ENCODE measurements at places on chromosomes 4 and X. TPM values are rescaled to one million over a fixed set of nuclear protein-coding genes. Genes with fewer than 3 reads are reported as not detected.

GRCh38 chr4:168612450-168613135, 115.7 kb downstream of the PALLD start:
- DNase-seq: no peak

Gene GC
- 0.29 TPM for polyA plus RNA-seq

- no peak for DNase-seq
These were observed 44.3 kb downstream of the NELFA start for GRCh38 chr4:1964443-1964842.

GRCh38 chrX:64975491-64975890, 759 bp downstream of the ZC4H2 start:
- no peak for DNase-seq

DNA sequence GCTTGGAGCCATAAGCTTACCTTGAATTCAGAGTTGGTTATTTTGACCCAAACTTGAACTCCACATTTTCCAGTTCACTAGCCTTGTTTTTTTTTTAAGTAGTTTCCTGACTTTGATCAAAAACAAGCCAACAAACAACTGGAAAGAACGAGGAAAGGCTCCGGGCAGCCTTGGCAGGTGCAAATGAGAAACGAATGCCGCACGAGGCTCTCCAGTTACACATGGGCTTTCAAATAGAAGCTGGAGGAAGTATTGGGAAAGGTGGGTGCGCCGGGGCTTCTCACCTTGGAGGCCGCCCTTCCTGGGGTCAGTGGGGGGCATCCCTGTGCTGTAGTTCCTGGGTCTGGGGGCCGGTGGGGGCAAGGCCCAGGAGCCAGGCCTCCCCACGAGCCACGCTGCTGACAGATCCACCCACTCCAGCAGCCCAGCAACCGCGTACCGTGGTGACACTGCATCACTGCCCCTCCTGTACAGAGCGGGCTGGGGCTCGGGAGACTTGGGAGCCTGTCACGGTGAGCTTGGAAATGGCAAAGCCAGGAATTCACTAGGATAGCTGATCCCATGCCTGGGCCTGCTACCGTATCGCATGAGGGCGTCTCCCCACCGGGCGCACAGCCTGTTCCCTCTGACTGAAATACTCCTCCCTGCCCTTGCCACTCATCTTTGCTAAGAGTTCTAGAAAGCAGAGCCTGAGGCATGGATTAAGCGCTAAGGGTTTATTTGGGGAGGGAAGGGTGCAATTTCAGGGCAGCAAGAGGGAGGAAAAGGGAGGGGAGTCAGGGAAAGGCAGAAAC, 50.9 kb upstream of the ADRA2C start:
- DNase-seq: no peak

GRCh38 chr4:186699298-186699697, 24.4 kb downstream of the FAT1 start:
- DNase-seq: no peak

Gene NELFA
- 27.3 TPM for polyA plus RNA-seq

DNA sequence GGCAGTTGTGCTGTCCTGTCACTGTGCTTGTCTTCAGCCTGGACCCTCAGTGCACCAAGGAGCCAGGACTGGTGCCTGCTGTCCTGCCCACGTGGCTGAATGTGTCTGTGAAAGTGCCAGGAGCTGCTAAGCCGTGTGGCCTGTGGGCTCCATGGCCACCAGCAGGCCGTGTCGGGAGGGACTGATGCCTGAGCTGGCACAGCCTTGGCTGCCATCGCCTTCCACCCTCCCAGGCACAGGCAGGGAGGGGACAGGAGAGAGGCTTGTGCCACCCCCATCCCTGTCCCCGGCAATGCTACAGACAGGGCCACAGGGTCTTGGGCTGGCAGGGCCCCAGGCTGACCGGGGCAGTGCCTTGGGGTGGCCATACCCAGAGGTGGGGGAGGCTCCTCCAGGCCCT, 24.8 kb downstream of the DOK7 start:
- no peak for DNase-seq

DNA sequence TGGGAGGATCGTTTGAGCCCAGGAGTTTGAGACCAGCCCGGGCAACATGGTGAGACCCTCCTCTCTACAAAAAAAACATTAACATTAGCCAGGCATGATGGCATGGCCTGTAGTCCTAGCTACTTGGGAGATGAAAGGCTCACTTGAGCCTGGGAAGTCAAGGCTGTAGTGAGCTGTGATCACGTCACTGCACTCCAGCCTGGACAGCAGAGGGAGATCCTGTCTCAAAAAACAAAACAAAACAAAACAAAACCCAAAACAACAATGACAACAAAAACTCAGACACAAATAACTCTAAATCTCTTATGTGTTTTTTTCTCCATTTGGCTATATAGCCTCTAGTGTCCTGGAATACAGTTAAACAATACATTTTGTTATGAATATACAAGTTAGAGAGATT, 127.3 kb upstream of the STK26 start:
- no peak for DNase-seq

DNA sequence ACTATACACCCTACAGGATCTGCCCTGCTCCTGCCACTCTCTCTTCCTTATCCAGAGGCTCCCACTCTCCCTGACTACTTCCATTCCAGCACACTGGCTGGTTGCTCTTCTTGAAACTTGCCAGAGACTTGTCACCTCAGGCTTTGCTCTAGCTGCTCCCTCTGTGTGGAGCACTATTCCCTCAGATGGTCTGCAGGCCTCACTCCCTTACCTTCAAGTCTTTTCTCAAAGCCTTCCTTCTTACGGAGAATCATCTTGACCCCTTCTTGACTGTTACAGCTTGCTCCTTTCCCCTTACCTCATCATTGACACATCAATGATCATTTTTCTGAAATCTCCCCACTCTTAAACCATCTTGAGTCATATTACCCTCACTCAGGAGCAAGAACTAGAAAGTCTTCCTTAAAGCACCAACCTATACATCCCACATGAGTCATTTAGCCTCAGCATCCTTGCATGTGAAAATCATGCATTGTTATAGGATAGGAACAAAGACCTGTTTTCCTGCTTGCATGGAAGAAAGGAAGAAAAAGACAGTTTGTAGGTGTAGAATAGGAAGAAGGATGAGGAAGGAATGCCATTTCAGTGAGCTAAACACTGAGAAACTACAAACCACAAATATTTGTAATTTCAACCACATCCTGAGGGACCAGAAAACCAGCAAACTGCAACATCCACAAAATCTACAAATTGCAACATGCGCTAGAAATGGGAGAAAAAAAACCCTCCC, 55.7 kb downstream of the ANTXR2 start:
- DNase-seq: no peak

Gene ENAM
- 4.0 TPM for polyA plus RNA-seq

Gene DKC1
- polyA plus RNA-seq: 69.4 TPM

DNA sequence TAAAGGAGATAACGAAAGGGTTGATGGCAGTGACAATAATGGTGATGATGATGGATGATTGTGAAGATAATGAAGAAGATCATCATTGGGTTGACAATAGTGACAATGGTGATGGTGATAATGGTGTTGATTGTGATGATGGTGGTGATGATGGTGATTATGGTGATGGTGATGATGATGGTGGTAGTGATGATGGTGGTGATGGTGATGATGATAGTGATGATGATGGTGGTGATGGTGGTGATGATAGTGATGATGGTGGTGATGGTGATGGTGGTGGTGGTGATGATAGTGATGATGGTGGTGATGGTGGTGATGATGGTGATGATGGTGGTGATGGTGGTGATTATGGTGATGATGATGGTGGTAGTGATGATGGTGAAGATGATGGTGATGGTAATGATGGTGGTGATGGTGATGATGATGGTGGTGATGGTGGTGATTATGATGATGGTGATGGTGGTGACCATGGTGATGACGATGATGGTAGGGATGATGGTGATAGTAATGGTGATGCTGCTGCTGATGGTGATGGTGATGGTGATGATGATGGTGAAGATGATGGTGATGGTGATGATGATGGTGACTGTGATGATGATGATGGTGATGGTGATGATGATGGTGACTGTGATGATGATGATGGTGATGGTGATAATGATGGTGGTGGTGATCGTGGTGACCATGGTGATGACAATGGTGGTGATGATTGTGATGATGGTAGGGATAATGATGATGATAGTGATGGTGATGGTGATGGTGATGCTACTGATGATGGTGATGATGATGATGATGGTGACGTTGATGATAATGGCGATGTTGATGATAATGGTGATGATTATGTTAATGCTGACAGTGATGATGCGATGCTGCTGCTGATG, 61.6 kb upstream of the NKX1-1 start:
- no peak for DNase-seq

GRCh38 chrX:30680618-30681017, 27.4 kb downstream of the GK start:
- no peak for DNase-seq

Gene TEX13B
- polyA plus RNA-seq: not detected

- no peak for DNase-seq
These were observed 19.8 kb upstream of the TMLHE start for GRCh38 chrX:155632431-155633100.

- no peak for DNase-seq
These were observed 2164.0 kb downstream of the PCDH7 start for GRCh38 chr4:32884198-32884597.

Gene SCRG1
- polyA plus RNA-seq: 0.33 TPM

DNA sequence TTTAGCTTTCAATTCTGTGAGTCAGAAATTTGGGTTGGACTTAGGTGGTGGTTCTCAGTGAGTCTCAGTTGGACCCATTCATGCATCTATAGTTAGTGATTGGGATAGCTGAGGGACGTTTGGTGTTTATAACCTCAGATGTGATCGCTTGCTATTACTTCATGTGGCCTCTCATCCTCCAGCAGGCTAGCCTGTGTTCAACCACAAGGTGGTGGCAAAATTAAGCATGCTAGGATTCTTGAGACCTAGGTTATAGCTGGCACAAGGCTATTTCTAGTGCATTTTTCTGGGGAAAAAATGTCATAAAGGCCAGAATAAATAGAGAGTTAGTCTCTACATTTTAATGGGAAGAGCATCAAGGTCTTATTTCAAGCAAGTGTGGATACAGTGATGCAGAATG, 10.9 kb upstream of the GRPR start:
- DNase-seq: no peak

Gene RBM46
- not detected for polyA plus RNA-seq

DNA sequence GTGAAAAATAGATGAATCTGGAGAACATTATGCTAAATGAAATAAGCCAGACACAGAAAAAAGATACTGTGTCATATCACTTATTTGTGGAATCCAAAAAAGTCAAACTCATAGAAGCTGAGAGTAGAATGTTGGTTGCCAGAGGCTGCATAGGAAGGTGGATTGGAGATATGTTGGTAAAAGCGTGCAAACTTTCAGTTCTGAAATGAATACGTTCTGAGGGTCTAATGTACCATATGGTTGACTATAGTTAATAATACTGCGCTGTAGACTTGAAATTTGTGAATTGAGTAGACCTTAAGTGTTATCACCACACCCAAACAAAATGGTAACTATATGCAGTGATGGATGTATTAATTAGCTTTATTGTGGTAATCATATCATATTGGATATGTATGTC, 45.0 kb upstream of the UPRT start:
- no peak for DNase-seq

DNA sequence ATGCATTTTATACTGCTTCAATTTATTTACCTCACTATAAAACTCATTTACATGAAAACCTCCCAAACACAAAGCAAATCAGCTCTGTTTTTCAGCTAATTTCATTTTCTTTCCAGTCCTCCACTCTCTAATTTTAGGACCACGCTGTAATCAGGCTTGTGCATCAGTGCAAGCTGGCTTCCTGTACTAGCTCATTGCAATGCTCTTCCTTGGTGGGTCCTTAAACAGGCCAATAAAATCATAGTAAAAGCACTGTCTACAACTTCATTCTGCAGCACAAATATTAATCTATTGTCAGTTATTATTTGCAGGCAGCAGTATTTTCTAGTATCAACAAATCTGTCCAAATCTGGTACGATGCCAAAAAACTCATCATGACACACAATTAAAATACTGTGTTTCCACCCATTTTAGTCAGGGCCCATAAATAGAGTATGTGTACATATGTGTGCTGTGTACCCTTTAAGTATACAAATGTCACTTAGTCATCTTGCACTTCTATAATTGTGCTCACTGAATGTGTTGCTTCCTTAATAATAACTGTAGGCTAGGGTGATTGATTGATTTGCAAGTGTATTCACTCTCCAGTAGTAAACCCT, 178.2 kb upstream of the HCCS start:
- no peak for DNase-seq

GRCh38 chr4:930028-930551, 2.0 kb downstream of the GAK start:
- no peak for DNase-seq

GRCh38 chr4:188190461-188190860, 51.2 kb downstream of the TRIML1 start:
- DNase-seq: no peak

GRCh38 chr4:102400898-102401297, 55.6 kb upstream of the SLC39A8 start:
- DNase-seq: no peak

Gene SLC9A7
- polyA plus RNA-seq: 4.5 TPM

- DNase-seq: no peak
These were observed 12.0 kb downstream of the TMEM154 start for GRCh38 chr4:152667781-152668180.

Gene SH3RF1
- polyA plus RNA-seq: 27.7 TPM

GRCh38 chrX:122863067-122863466, 321.0 kb upstream of the GRIA3 start:
- no peak for DNase-seq

Gene TEX11
- polyA plus RNA-seq: 0.20 TPM

GRCh38 chr4:139746431-139747171, 81.0 kb downstream of the MGST2 start:
- DNase-seq: no peak

GRCh38 chrX:17266136-17266535, 108.9 kb upstream of the NHS start:
- DNase-seq: no peak

Gene SLC38A5
- polyA plus RNA-seq: 5.8 TPM

GRCh38 chrX:21972721-21973120, 32.2 kb downstream of the SMS start:
- no peak for DNase-seq

DNA sequence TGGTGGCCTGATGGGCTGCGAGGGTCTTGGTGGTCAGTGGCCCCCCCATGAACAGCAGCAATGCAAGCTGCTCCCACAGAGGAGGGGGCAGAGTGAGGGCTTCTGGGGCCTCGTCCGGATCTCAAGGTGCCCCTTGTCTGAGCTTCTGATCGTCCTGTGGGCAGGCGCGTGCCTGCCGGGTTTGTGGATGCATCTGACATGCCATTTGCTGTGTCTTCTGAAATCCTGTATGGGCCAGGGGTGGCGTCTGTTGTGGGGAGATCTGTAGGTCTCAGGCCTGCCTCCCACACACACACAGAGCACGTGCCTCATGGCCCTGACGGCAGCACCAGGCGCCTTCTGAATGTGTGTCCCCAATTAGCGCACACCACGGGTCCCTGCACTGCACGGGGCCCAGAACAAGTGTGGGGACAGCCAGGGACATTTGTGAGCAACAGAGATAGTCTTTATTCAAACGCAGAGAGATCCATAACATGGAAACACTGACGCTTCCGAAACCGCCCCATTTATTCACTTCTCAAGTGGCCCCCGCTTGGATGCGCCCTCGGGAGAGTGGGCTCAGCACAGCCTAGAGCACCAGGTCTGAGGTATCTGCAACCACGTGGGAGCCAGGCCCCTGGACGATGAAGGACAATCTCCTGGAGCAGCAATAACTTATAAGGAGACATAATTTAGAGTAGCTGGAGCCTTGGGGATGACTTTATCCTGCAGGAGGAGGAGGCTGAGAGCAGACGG, 5.7 kb downstream of the SPON2 start:
- no peak for DNase-seq

- no peak for DNase-seq
These were observed 91.3 kb downstream of the SPOCK3 start for GRCh38 chr4:167143018-167143417.

Gene BMPR1B
- polyA plus RNA-seq: 17.1 TPM

GRCh38 chrX:16120431-16120830, 2.9 kb upstream of the GRPR start:
- no peak for DNase-seq

Gene SYN1
- 7.6 TPM for polyA plus RNA-seq

Data from renal cortex interstitium (tissue), 15 donors.